ENCODE measurements at places on chromosomes 12 and 14.

DNA sequence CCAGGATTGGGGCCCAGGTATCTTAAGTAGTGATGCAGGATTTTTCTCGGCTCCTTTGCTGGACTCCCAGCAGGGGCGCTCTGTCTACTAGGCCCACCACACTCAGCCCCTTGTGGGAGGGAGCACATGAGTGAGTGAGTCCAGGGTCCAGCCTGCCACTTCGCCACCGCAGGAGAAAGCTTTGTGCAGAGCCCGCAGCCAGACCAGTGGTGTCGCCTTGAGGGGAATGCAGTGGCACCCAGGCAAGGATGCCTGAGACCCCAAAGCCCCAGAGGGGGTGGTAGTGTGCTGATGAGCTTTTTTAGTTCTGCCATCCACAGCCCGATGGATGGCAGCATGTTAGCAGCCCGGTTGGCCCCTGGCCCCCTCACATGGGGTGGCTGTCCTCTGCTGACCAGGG is 5.4 kb upstream of the MRPS35 start:
- no peak for DNase-seq

DNA sequence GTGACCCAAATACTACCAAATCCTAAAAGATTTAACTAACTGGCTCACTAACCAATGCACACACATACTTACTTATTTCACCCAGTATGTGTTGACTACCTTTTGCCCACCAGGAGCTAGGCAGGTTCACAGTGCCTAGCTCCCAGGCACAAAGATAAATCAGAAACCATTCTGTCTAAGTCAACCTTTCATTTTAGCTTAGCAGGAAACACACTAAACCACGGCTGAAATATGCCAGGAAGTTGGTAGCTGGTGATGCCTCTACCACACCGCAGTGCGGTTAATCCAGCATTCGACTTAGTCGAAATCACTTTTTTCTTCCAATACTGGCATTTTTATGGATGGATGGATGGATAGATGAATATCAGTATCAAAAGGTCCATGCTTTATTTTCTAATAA is 597.7 kb downstream of the DIO2 start:
- DNase-seq: no peak

DNA sequence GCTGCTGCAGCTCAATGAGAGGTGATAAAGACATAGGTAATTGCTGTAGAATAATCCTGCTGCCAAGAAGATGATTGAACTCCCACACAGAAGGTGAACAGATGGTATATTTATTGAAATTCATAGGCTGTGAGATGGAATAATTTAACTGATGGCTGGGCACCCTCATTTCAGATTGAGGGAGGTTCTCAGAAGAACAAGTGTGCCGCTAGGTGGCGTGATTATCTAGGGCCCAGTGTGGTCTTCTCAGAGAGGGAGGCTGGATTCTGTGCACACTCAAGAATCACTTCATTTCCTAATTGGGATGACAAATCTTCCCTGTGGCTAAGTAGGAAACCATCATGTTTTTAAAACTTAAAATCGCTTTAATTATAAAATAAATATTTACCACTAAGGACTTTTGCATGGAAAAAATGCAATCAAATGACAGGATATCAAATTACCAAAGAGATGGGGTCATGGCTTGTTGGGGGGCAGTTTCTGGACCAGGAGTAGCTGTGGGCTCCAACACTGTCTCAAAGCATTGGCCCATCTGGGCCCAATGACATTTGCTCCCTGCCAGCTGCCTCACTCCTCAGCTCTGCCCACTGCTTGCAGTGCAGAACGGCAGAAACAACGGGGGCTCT is 132.3 kb downstream of the SNAPC1 start:
- peak; percentile 83 for DNase-seq

GRCh38 chr14:97390096-97390724 is 593.0 kb downstream of the VRK1 start:
- DNase-seq: no peak

DNA sequence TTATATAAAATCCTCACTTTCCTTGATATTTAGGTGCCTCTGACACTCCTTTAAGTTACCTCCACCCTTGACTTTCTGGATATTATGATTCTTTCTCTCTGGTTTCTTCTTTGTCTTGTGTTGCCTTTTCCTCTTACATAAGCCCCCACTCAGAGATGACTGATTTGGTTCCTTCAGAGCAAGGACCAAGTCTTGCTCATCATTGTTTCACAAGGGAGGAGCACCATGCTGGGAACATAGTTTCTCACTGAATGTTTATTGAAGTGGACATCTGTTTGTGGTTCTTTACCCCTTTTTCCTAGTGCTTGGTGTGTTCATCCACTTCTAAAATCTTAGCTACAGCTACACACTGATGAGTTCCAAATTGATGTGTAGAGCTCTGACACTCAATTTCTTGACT is 161.3 kb upstream of the PTPRQ start:
- DNase-seq: no peak

DNA sequence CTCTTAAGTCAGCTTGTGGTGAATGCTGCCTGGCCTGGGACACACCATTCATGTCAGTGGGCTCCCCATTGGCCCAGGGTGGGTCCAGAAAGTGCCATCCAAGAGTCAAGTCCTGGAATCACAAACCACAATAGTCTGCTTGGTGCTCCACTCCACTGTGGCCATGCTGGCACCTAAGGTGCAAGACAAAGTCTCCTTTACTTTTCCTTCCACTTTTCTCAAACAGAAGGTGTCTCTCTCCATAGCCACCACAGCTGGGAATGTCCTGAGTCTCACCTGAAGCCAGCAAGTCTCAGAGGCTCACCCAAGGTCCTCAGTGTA is 9.0 kb downstream of the RDH16 start:
- no peak for DNase-seq

- DNase-seq: peak; percentile 43
Measured at GRCh38 chr12:53676656-53677015, 753 bp upstream of the ATP5MC2 start.

- no peak for DNase-seq
Measured at GRCh38 chr12:29744365-29744764, 39.4 kb downstream of the TMTC1 start.

DNA sequence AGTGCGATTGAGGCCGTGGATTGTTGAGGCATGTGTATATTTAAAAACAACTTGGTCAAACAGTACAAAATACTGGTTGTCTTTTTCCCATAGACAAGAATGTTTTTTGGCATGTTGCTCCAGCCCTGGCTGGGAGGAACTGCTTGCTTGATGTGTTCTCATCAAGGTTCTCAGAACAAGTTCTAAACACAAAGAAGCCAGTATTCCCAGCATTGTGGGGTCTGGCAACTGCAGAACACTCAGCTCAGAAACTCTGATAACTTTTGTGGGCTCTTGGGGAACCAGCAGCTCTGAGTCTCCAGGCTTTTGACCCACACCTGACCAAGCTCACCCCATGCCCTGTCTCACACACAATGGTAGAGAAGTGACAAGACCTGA is 27.1 kb upstream of the DICER1 start:
- DNase-seq: no peak

DNA sequence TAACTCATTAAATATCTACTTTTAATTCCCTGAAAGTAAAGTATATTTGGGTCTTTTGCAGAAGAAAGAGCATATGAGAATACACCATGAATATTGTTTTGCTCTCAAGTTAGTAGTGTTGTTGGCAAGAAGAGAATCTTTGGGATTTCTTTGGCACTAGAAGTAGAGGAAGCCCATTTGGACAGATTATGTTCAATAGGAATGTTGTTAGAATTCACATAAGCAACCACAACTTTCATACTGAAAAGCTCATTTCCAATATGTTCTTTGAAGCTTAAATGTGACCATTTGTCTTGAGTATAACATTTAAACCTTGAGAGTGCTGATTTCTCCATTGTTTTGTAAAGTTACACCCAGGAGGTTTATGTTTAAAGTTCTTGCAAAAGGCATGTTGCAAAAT is 37.6 kb downstream of the PLEKHG7 start:
- DNase-seq: no peak

DNA sequence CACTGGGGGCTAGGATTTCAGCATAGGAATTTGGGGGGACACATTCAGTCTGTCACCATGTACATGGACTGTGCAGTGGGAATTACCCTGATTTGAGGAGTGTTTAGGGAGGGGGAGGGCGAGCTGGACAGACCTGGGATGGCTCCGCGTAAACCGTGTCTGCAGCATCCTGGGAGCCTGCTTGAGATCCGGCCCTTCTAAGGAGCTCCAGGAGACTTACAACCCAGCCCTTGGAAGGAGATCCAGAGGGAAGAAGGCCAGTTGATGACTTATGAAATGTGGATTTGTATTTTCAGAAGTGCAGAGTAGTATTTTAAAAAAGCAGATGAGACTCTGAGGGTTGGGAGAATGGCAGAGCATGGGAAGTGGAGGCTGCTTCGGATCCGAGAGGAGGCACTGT is 153.2 kb downstream of the CACNA1C start:
- DNase-seq: no peak
